ENCODE measurements at places on chromosomes 12 and 14.

DNA sequence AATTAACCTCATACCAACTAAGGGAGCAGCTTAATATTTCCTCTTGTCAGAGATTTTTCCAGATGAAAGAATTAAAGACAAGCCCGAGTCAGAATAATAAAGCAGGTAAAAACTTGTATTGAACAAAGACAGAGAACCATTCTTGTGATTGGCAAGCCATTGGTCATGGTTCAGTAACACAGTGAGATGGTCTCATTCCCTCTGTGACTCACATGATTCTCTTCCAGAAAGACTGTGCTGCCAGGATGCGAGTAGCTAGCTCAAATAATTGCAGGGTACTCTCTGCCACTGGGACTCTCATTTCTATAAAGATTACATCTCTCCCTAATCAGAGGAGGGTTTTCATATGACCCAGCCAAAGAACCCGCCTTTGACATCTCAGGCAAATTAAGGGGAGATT, 179.4 kb downstream of the PHLDA1 start:
- DNase-seq: no peak

- DNase-seq: no peak
These were observed 463.5 kb upstream of the NOVA1 start for GRCh38 chr14:27061299-27061698.

- DNase-seq: no peak
These were observed 10.9 kb upstream of the PCED1B start for GRCh38 chr12:47068539-47068938.

GRCh38 chr12:111838353-111838752, 3.7 kb upstream of the MAPKAPK5 start:
- no peak for DNase-seq

GRCh38 chr14:19828314-19828713, 24.7 kb downstream of the OR4N2 start:
- DNase-seq: no peak

DNA sequence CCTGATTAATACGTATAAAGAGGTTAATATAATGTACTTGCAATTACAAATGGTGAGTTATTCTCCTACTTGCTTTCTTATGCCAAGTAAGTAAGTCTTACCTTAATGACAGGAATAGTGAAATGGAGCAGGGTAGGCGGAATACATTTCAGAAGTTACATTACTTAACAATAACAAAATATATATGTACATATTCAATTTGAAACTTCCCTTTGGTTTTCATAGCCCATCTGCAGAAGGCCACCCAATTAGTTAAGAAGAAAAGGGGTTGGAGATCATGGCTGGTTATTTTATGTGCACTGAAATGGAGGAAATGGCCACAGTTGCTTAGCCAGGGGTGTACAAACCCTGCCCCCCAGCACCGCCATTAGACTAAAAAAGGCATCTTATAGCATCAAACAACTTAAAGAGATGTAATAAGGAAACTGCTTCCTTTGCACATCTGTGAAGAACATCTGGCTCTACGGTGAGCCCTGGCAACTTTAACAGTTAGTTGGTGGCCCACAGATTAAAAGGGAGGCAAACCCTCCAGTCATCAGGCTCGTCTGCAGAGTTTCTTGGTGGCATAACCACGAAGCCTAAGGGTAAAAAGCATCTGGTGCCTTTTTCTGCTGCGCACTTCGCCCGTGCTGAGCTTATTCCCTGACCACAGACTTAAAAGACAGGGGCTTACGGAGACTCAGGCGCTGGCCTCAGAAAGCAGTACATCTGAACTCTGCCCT, 38.8 kb upstream of the DACT1 start:
- DNase-seq: no peak

DNA sequence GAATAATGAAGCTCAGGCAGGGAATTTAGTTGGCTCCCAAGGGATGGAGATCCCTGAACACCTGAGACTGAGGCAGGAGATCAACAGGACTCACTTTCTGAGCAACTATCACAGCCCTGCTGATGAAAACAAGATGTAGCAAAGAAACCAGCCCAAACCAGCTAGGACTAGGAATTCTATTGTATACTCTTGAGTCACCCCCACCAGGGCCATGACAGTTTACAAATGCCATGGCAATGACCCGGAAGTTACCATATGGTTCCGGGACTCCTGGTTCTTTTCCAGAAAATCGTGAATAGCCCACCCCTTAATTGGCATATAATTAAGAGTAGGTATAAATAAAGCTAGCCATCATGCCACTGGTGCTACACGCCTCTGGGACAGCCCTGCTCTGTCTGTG, 46.0 kb upstream of the OASL start:
- no peak for DNase-seq

- DNase-seq: no peak
These were observed 29.2 kb downstream of the ZFYVE21 start for GRCh38 chr14:103744621-103745395.

DNA sequence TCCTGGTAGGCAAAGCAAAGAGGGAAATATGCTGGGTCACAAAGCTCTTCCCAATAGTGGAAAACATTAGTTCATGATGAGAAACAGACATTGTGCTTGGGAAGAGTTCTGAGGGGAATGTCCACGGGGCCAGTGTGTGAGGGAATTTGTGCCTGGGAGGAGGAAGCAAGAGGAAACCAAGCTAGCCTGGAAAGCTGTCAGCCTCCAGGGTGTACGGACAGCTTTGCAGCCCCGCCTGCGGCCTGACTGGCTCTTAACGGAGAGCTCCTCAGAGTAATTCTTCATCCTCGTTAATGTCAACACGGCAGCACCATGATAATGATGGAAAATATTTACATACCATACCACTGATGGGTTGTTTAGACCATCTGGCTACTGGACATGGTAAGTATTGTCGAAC, 32.4 kb downstream of the PITPNM2 start:
- DNase-seq: no peak

DNA sequence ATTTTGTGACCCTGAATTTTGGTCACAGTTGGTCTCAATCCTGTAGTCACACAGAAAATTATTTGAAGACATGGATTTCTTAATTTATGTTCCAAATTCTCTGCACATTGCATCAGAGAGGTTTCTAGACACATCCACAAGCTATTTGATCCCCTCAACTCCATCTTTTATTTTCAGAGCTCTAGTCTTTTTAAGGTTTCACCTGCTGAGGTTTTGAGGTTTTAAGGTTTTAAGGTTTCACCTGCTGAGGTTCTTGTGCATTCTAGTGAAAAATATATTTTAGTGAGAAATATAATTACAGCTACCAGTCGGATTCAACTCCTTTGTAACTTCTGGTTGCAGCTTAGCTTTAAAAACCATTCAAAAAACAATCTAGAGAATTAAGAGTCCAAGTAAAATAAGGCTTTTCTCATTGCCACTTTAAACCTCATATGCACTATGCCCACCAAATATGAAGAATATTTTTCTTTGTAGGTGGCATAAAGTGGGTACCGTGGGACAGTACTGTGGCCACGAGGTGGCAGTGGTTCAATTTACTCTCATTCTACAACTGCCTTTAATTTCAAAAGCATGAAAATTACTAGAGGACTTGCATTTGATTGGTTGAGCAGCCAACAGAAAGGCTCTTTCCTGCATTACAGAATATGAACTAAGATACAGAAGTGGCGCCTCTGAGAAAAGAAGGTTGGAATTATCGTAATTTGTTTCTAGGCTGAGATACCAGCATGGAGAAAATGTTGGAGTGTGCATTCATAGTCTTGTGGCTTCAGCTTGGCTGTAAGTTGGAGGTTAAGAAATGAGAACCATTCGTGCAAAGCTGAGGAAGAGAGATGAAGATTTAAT, 366.5 kb upstream of the OR4E1 start:
- DNase-seq: peak; percentile 55

- DNase-seq: no peak
These were observed 4.9 kb downstream of the OTX2 start for GRCh38 chr14:56805201-56805991.

GRCh38 chr14:58315606-58316005, 17.3 kb downstream of the ARID4A start:
- DNase-seq: no peak

GRCh38 chr14:98977451-98977850, 294.5 kb downstream of the BCL11B start:
- no peak for DNase-seq

GRCh38 chr14:95525999-95526398, 8.9 kb upstream of the GLRX5 start:
- no peak for DNase-seq

GRCh38 chr14:97924922-97925613, 1127.9 kb downstream of the VRK1 start:
- DNase-seq: peak; percentile 8

GRCh38 chr12:33248364-33248763, 191.3 kb downstream of the SYT10 start:
- DNase-seq: no peak

- peak; percentile 86 for DNase-seq
These were observed 16.1 kb upstream of the IFNG start for GRCh38 chr12:68175557-68176061.

DNA sequence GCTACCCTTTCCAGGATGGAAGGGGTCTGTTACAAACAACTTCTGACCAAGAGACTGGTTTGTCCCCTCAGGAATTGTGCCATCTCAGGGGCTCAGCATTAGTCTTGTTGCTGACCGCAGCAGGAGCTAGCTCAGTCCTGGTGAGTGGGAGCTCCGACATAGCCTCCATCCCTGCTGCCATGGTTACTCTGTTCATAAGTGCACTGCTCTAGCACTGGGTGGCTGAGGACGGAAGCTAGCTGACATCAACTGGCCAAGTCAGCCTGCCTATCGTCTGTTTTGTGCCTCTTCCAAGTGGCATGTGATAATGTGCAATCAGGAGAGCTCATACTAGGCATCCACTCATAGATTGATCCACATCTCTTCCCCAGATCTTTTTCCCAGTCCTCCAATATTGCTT, 7.5 kb downstream of the SLC17A8 start:
- DNase-seq: no peak

DNA sequence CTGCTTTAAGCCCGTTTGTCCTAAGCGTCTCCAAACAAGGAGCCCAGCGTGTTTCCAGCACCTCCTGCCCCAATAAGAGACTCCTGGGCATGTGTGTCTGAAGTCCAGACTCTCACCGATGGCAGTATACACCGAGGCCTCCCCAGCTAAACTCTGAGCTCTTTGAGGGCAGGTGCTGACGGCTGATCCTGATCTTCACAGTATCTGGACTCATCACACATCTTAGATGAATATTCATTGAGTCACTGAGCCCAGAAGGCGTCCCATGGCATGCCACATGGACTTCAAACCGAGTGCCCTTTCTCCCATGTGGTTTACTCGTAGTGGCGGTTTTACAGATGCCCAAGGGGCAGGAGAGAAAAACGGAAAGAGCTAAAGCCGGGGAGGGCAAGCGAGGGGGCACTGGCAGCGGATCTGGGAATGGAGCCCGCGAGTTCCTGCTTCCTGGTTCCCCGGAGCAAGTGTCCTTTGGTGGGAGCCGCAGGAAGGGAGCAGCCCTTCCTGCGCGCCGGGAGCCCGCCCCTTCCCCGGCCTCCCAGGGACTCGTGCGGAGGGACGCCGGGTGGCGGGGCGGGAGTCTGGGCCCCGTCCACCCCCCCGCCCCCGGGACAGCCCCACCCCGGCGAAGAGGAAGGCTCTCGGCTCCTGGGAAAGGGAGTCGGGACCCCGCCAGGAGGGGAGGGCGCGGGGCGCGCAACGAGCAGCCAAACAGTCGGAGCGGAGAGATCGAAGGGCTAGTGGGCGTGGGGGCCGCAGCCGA, 585 bp upstream of the TEAD4 start:
- no peak for DNase-seq

- DNase-seq: no peak
These were observed 117.0 kb downstream of the SMOC1 start for GRCh38 chr14:69996216-69996615.

- no peak for DNase-seq
These were observed 113.9 kb downstream of the KIF21A start for GRCh38 chr12:39329018-39329417.

DNA sequence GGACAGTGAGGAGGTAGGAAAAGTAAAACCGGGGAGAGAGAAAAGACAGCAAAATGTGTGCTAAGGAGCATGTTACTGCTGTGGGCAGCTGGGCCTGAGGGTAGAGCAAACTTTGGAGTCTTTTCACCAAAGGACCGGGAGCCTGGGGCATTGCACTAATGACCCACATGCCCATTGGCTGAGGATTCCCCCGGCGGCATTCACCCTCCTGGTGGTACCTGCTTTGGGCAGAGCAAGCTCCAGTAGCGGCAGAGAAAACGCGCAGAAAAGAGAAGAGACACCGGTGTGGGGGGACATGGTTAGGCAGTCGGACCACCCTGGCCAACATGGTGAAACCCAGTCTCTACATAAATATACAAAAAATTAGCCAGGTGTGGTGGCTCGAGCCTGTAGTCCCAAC, 83.4 kb upstream of the ESRRB start:
- DNase-seq: no peak

All from CD4-positive, alpha-beta T cell treated with Interleukin-4 for 4 hours (primary cell).